ENCODE measurements at places on chromosomes 12 and 14.

GRCh38 chr12:29133181-29133580 is 15.9 kb upstream of the FAR2 start:
- no peak for DNase-seq

GRCh38 chr12:24198936-24199671 is 249.6 kb upstream of the SOX5 start:
- no peak for DNase-seq

- no peak for DNase-seq
Observed at GRCh38 chr14:77574446-77575115, 41.9 kb downstream of the SPTLC2 start.

GRCh38 chr12:76025601-76026575 is 5.7 kb downstream of the PHLDA1 start:
- no peak for DNase-seq

GRCh38 chr14:87615822-87616679 is 376.9 kb downstream of the GALC start:
- peak; percentile 9 for DNase-seq
